ENCODE measurements at places on chromosomes 16 and 17. TPM values are rescaled to one million over a fixed set of nuclear protein-coding genes. Genes with fewer than 3 reads are reported as not detected.

DNA sequence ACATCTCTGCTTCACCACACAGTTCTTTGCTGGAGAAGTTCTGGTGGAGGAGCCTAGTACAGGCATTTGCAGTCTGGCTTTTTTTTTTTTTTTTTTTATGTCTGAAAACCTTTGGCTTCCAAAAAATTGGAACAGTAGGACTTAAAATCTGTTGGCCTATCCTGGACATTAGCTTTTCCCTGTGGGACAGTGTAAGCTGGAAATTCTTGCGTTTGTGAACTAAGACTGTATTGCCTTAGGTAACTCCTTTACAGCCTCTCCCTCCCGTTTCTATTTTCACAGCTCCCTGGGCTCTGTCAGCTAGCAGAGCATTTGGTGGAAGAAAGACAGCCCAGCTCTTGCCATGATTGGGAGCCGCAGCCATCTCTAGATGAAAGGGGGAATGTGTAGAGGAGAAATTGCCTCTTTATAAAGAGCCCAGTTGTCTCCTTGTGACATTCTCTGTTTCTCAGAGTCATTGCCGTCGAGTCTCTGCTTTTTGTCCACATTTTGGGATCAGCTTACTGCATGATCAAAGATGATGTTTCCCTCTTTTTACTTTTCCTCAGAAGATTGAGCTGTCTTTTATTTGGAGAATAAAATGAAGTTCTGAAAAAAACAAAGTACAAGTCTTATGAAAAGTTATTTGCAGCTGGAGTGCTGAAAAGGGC is 227.5 kb downstream of the SPECC1 start:
- peaks cover 8% of the 10 kb centered on the region for H3K36me3 ChIP-seq
- no peak overlapping the region for H3K27ac ChIP-seq
- H3K4me3 ChIP-seq: no peak overlapping the region
- H3K4me1 ChIP-seq: peaks cover 6% of the 10 kb centered on the region
- no peak for DNase-seq
- no peaks in the 10 kb centered on the region for H3K27me3 ChIP-seq

HOXB9 gene
- not detected for polyA plus RNA-seq

ENPP7 gene
- polyA plus RNA-seq: not detected

DNA sequence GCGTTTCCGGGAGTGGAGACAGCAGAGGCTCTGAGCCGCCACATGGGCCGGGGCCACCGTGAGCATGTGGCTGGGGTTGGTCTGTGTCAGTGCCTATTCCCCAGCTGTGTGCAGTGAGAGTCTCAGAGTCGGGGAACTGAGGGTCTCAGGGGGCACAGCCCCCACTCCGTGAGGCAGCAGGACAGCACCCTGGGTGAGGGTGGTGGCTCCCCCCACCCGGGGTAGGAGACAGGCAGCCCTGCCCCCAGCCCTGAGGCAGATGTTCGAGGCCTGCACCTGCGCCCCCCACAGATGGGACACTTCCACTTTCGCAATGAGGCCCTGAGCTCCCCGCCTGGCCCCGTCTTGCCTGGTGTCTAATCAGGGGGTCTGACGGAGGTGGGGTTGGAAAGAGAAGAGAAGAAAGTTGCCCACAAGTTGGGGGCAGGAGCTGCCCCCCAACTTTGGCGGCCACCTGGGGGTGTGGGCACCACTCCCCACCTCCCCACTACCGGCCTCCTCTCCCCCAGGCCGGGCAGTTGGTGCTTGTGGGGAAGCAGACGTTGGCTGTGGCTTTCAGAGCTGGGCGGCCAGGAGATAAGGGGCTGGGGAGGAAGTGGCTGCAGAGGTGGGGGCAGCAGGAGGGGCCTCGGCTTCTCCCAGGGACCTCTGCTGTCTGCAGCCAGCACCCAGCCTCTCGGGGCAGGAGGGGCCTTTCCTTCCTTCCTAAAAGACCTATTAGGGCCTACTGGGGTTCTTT is 1.8 kb upstream of the CBFA2T3 start:
- H3K4me1 ChIP-seq: no peaks in the 10 kb centered on the region
- no peak for DNase-seq
- H3K4me3 ChIP-seq: no peak overlapping the region
- no peaks in the 10 kb centered on the region for H3K36me3 ChIP-seq
- no peak overlapping the region for H3K27ac ChIP-seq
- peaks cover 25% of the 10 kb centered on the region for H3K27me3 ChIP-seq

GRCh38 chr17:2778489-2778888 is 17.7 kb upstream of the RAP1GAP2 start:
- H3K27me3 ChIP-seq: peaks cover 7% of the 10 kb centered on the region
- no peak for DNase-seq
- H3K36me3 ChIP-seq: no peaks in the 10 kb centered on the region
- no peak overlapping the region for H3K4me3 ChIP-seq

AHSP gene
- polyA plus RNA-seq: not detected

- DNase-seq: no peak
- no peaks in the 10 kb centered on the region for H3K27me3 ChIP-seq
- peak overlapping the region; percentile 48 for H3K27ac ChIP-seq
- no peak overlapping the region for H3K4me3 ChIP-seq
- H3K36me3 ChIP-seq: peaks cover 35% of the 10 kb centered on the region
Measured at GRCh38 chr17:37610971-37611370, 1.8 kb upstream of the SYNRG start.

GRCh38 chr17:57880086-57880456 is 30.2 kb upstream of the MRPS23 start:
- no peaks in the 10 kb centered on the region for H3K27me3 ChIP-seq
- H3K4me3 ChIP-seq: no peak overlapping the region
- peak overlapping the region; percentile 100 for H3K27ac ChIP-seq
- no peak for DNase-seq
- H3K4me1 ChIP-seq: peaks cover 32% of the 10 kb centered on the region
- H3K36me3 ChIP-seq: peaks cover 15% of the 10 kb centered on the region

DHRS7C gene
- polyA plus RNA-seq: not detected

RNF112 gene
- polyA plus RNA-seq: 22.6 TPM

- no peaks in the 10 kb centered on the region for H3K27me3 ChIP-seq
- peaks cover 33% of the 10 kb centered on the region for H3K4me1 ChIP-seq
- no peak for DNase-seq
Measured at GRCh38 chr17:73595068-73595467, 49.2 kb downstream of the SDK2 start.

DNA sequence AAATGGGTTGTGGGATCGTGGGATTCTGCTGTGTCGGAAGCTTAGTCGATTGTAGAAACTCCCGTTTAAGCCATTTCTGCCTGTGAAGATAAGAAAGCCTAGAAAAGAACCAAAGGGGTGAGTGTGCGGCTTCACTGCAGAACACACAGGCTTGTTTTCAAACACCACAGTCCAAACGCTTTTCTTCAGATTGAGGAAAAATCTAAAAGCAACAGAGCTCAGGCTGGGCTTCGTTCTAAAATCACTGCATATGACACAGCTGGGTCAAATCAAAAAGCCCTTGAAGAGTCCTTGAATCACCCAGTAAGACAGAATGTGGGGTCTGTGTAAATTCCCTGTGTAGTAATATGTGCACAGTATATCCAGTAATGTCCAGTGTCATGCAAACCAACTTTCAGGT is 25.7 kb downstream of the NUBP1 start:
- DNase-seq: no peak
- no peak overlapping the region for H3K27ac ChIP-seq
- no peaks in the 10 kb centered on the region for H3K4me1 ChIP-seq
- peaks cover 4% of the 10 kb centered on the region for H3K36me3 ChIP-seq
- H3K4me3 ChIP-seq: no peak overlapping the region

MMP2 gene
- polyA plus RNA-seq: 963 TPM

TM4SF5 gene
- polyA plus RNA-seq: not detected

CDR2 gene
- 38.1 TPM for polyA plus RNA-seq
